Dermis microvascular lymphatic vessel endothelial cell (primary cell): ENCODE measurements at places on chromosomes 16 and 17.

GRCh38 chr17:63082273-63082861 is 116.3 kb downstream of the TANC2 start:
- DNase-seq = peak; percentile 30

- DNase-seq = no peak
Observed at GRCh38 chr17:17166446-17166845, 39.7 kb downstream of the PLD6 start.

DNA sequence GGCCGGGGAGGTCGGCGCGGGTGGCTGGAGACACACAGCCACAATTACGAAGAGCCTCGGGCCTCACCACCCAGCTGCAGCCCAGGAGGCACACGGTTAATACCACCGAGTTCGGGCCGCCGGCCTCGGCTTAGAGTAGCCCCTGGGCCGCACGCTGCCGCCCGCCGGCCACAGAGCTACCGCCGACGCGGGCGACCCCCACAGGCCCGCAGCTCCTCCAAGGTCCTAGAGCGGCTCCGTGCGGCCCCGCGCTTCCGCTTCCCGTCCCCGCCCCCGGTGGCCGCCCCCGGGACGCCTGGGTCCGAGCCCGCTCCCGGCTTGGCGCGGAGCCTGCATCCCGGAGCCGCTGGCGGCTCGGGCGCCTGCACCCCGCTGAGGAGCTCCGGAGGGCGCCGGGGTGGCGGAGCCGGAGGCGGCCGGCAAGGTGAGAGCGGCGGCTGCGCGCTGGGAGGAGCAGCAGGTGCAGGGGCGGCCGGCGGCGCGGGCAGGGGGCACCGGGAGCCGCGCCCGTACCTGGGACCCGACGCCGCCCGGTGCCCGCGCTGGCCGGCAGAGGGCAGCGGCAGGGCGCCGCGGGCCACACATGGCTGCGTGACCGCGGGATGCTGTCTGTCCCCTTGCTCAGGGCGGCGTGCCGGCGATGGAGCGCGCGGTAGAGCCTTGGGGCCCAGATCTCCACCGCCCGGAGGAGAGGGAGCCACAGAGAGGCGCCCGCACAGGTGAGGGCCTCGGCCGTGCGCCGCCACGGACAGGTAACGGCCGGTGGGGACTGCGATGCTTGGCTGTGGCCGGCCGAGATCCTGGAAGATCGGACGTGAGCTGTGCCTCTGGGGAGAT is at the start of gene ZNF48:
ZNF48 (plus strand) TSS at position 266 of the 837 bp plus-strand sequence; CDS start at position 641, 375 bp downstream.
- peak; percentile 83 for DNase-seq

DNA sequence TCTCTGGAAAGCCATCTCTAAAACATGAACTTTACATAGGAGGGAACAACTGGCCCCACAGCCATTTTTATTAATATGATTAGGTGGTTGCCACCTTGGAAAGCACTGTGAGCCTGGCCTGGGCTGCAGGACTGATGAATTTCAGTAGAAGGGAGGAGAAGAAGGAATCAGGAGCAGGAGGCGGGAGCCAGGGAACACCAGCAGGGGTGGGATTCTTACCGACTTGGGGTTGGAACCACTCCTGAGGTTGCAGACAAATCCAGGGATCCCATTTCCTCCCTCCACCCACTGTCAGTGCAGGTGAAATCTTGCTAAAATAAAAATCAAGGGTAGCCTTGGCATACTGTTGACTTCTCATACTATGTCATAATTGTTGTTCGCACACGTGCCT is 16.9 kb upstream of the MAP3K14 start:
- DNase-seq = no peak

DNA sequence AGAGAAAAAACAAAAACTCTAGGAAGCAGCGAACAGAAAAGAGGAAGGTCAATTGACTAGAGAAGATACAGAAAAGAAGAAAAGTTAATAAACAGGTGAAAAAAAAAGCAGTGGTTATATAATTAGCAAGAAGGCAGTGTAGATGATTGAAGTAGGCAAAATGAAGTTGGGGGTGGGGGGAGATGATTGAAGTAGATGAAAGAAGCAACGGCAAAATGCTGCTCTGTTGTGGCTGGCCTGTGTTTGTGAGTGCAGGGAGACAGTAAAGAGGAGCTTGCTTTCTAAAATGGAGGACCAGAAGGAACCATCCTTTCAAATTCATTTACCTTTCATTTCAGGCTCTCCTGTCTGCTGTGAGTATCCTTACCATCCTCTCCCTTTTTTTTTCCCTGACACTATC is 3.6 kb downstream of the EVI2B start:
- no peak for DNase-seq
